ENCODE measurements at places on chromosomes 1 and 21.

DNA sequence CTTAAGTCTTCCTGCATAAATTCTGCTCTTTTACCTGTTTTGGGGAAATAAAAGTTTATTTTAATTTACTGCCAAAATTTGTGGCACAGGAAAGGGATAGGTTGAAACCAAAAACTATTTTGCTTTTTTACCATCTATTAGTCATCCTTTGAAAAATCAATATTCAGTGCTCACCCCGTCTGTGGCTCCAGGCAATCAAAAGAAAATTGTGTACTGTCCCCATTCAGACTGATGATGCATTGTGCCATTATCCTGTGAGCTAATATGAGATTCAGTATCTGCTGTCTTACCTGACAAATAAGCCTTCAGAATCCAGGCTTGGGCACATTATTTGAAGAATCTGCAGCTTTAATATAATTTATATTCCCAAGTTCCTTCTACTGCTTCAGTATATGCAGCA lies 650.7 kb downstream of the KIF26B start:
- H3K4me3 ChIP-seq: no peak overlapping the region
- no peak overlapping the region for H3K27ac ChIP-seq
- H3K4me1 ChIP-seq: no peaks in the 10 kb centered on the region
- no peak for DNase-seq

DNA sequence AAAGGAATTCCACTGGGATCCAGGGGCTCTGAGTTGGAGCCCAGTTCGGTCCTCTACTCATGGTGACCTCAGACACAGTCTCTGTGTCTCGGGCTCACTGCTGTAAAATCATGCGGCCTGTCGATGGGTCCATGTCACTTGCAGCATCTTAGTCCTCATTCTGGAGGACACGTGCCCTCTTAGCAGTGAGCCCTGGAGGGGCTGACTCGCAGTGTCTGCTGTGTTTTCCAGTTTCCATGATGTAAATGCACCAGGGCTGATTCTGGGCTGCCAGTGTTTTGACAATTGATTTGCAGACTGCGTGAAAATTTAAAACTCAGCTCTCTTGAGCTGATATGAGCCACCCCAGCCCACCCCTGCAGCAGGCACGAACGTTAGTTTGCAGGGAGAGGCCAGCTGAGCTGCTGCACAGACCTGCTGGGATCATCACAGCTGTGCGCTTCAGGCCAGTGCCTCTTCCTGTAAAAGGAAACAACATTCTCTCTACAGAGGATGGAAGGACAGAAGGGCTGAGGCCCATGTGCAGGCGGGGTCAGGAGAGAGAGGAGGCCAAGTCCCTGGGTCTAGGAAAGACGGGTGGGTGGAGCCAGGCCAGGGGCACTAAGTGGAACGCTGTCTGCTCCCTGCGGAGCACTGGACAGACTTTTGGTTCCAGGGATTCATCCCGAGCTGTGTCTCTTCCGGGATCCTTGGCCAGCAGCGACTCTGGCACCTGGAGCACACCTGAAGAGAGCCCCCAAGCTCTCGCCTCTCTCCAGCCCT lies 42.6 kb downstream of the RSPH1 start:
- H3K4me3 ChIP-seq: no peak overlapping the region
- no peaks in the 10 kb centered on the region for H3K4me1 ChIP-seq

- no peaks in the 10 kb centered on the region for H3K27me3 ChIP-seq
- DNase-seq: no peak
- no peaks in the 10 kb centered on the region for H3K36me3 ChIP-seq
- H3K4me1 ChIP-seq: peaks cover 9% of the 10 kb centered on the region
Measured at GRCh38 chr1:243729956-243730355, 120.1 kb downstream of the AKT3 start.

GRCh38 chr1:37150986-37151385 lies 116.7 kb upstream of the GRIK3 start:
- no peak overlapping the region for H3K27ac ChIP-seq
- no peak for DNase-seq
- no peaks in the 10 kb centered on the region for H3K27me3 ChIP-seq
- H3K36me3 ChIP-seq: no peaks in the 10 kb centered on the region

GRCh38 chr1:224294775-224295174 lies 35.2 kb downstream of the NVL start:
- H3K27ac ChIP-seq: no peak overlapping the region
- no peak for DNase-seq
- H3K4me1 ChIP-seq: no peaks in the 10 kb centered on the region

DNA sequence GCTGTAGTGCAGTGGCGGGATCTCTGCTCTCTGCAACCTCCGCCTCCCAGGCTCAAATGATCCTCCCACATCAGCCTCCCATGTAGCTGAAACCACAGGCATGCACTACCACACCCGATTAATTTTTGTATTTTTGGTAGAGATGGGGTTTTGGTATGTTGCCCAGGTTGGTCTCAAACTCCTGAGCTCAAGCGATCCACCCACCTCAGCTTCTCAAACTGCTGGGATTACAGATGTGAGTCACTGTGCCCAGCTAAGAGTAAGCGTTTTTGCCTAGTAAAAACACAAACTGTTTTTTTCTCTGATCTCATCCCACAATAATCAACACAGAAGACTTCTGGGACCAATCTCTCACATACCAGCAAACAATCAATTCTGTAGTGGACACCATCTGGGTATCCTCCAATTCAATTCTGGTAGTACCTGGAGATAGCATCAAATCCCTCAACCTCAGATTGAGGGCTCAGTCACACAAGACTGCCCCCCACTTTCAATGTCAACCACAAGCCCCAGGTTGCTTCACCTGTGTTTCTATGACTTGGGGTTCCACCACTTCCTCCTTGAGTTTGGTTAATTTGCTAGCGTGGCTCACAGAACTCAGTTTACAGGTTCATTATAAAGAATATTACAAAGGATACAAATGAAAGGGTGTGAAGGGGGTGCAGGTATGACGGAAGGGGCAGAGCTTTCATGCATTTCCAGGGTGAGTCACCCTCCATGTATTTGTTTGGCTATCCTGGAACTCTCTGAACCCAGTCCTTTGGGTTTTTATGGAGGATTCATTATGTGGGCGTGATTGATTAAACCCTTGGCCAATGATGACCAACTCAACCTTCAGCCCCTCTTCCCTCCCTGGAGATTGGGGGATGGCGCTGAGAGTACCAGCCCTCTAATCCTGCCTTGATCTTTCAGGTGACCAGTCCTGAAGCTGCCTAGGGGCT lies 40.0 kb upstream of the RHOU start:
- no peaks in the 10 kb centered on the region for H3K4me1 ChIP-seq
- DNase-seq: no peak
- no peaks in the 10 kb centered on the region for H3K27me3 ChIP-seq
- no peak overlapping the region for H3K27ac ChIP-seq
- no peak overlapping the region for H3K4me3 ChIP-seq
- H3K36me3 ChIP-seq: no peaks in the 10 kb centered on the region

- no peaks in the 10 kb centered on the region for H3K27me3 ChIP-seq
- H3K4me3 ChIP-seq: no peak overlapping the region
- no peak for DNase-seq
Measured at GRCh38 chr1:41315146-41315822, 46.0 kb upstream of the FOXO6 start.

- no peaks in the 10 kb centered on the region for H3K36me3 ChIP-seq
- no peaks in the 10 kb centered on the region for H3K27me3 ChIP-seq
- no peaks in the 10 kb centered on the region for H3K4me1 ChIP-seq
- H3K27ac ChIP-seq: no peak overlapping the region
- H3K4me3 ChIP-seq: no peak overlapping the region
Measured at GRCh38 chr1:62276791-62277190, 42.4 kb downstream of the KANK4 start.

DNA sequence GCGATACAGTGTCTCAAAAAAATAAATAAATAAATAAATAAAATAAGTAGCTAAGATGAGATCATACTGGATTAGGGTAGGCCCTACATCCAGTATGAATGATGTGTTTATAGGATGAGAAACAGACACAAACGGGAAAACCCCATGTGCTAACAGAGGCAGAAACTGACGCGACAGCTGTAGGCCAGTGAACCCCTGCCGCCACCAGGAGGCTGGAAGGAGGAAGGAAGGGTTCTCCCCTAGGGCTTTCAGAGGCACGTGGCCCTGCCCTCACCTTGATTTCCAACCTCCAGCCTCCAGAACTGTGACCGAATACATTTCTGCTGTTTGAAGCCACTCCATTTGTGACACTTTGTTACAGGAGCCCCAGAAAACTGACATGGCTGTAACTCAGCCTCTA lies 38.5 kb downstream of the CHD5 start:
- DNase-seq: no peak
- H3K4me3 ChIP-seq: no peak overlapping the region
- no peak overlapping the region for H3K27ac ChIP-seq
- no peaks in the 10 kb centered on the region for H3K27me3 ChIP-seq

DNA sequence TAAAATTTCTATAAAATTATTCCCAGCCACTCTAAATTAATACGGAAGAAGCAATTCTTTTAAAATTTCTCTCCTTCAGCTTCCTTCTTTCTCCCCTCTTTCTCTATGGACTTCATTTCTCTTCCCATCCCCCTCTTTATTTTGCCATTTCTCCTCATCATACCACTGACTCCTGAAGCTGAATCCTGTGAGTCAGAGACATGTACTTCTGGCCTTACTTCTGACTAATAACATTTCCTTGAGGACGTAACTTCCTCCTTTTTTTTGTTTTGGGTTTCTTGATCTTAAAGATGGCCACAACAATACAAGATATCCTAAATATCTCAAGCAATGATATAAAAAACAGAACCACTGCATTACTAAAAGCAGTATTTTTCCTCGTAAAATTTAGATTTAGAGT lies 63.6 kb upstream of the DENND1B start:
- H3K4me3 ChIP-seq: no peak overlapping the region
- no peaks in the 10 kb centered on the region for H3K36me3 ChIP-seq
- DNase-seq: no peak
- H3K27me3 ChIP-seq: no peaks in the 10 kb centered on the region

GRCh38 chr1:235835226-235835625 lies 31.5 kb downstream of the LYST start:
- H3K27ac ChIP-seq: no peak overlapping the region
- no peaks in the 10 kb centered on the region for H3K4me1 ChIP-seq
- H3K36me3 ChIP-seq: peaks cover 4% of the 10 kb centered on the region

DNA sequence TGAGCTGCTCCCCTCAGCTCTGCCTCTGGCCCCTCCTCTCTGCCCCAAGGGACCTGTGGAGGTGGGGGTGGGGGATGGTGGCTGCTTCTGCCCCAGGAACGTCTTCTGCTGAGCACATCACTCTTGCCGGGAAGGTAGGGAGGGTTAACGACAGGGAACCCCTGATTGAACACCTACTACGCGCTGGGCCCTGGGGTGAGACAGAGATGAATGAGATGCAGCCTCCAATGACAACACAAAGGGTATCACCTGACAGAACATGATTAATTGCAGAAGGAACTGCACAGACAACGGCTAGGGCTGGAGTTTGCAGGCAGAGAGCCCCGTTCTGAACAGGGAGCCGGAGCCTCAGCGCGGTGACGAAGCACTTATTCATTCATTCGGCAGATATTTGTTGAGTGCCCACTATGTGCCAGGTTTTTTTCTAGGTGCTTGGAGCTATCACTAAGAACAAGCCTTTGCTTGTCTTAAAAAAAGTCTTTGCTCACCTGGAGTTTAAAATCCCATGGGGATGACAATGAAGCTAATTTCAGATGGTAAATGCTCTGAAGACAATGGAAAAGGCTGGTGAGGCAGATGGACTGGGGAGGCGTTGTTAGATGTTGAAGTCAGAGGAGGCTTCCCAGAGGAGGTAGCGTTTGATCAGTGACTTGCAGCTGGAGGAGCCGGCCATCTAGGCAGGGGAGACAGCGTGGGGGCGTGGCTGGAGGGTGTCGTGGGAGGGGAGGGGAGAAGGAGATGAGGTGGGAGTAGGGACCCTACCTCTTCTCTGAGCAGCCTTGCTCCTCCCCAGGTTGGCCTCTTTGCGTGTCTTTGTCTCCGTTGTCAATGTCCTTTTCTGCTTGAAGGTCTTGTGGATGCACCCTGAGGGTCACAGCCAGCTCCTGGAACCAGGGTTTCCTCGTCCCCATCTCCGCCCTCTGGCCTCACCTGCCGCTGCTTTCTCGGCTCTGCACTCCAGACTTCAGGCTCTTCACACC lies 103.1 kb upstream of the CSF3R start:
- no peak for DNase-seq
- peaks cover 3% of the 10 kb centered on the region for H3K4me1 ChIP-seq
- no peaks in the 10 kb centered on the region for H3K27me3 ChIP-seq
- H3K36me3 ChIP-seq: no peaks in the 10 kb centered on the region
- no peak overlapping the region for H3K4me3 ChIP-seq

DNA sequence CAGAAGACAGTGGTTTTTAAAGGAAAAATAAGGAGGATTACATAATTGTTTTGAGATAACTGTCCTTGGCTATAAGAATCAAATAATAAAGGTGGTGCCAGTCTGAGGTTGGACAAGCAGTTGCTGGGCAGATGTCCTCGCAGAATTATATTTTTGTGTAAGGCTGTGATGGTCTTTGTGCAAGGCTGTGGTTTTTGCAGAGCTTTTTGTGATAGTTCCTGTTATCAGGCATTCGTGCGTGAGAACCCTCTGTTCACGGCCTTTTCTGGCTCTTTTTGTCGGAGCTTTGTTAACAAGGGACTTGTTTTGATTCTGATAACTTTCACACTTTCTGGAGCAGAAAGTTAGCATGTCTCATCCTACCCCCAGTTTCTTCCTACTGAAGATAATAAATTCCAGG lies 33.4 kb downstream of the SH3BP5L start:
- no peaks in the 10 kb centered on the region for H3K4me1 ChIP-seq
- DNase-seq: no peak
- no peak overlapping the region for H3K27ac ChIP-seq
- H3K4me3 ChIP-seq: no peak overlapping the region
- no peaks in the 10 kb centered on the region for H3K27me3 ChIP-seq
- no peaks in the 10 kb centered on the region for H3K36me3 ChIP-seq

- no peak for DNase-seq
- peak overlapping the region; percentile 95 for H3K4me3 ChIP-seq
- H3K36me3 ChIP-seq: no peaks in the 10 kb centered on the region
- H3K4me1 ChIP-seq: peaks cover 43% of the 10 kb centered on the region
- peak overlapping the region; percentile 92 for H3K27ac ChIP-seq
Measured at GRCh38 chr1:45490121-45490625, 790 bp downstream of the TESK2 start.

DNA sequence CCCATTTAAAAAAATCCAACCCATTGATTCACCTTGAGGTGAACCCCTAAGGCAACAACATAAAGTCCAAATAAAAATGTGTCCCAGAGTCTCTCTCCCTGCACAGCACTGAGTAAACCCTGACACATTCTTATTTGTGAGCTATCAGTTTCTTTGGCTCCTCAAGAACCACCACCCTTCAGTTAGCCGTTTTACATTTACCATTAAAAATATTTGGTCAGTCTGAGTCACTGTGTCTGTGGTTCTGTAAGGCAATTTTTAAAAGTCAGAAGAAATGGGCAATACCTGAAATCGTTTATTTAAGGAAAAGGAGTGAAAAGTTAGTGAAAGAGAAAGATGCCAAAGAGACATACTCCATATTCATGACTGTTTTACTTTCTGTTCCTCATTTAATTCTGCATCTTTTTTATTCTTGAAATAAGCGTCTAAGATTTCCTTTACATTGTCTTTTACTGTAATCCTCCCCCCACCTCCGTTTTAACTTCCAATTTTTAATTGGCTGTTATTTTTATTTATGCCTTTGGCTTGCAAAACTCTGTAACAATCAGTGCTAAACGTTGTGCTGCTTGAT lies 91.7 kb upstream of the IVNS1ABP start:
- no peaks in the 10 kb centered on the region for H3K36me3 ChIP-seq
- no peak for DNase-seq
- H3K27me3 ChIP-seq: no peaks in the 10 kb centered on the region
- peaks cover 11% of the 10 kb centered on the region for H3K4me1 ChIP-seq
- H3K4me3 ChIP-seq: no peak overlapping the region
